ENCODE measurements at places on chromosomes 13 and 19. TPM values are rescaled to one million over a fixed set of nuclear protein-coding genes. Genes with fewer than 3 reads are reported as not detected.

Gene CELF5
- 0.16 TPM for total RNA-seq

Gene FCER2
- not detected for total RNA-seq

Gene NTF4
- 0.26 TPM for total RNA-seq

Gene ZNF415
- total RNA-seq = 16.9 TPM

Gene COL4A1
- total RNA-seq = 4.9 TPM

Gene ZNF134
- 15.8 TPM for total RNA-seq

Gene C19orf67
- total RNA-seq = not detected

Gene PLPP2
- 2.3 TPM for total RNA-seq

Gene CALR3
- total RNA-seq = not detected
